ENCODE measurements at places on chromosomes 2 and 18. TPM values are rescaled to one million over a fixed set of nuclear protein-coding genes. Genes with fewer than 3 reads are reported as not detected.

HES6 gene
- total RNA-seq = 52.2 TPM

MATN3 gene
- total RNA-seq = 3.6 TPM

GATA6 gene
- total RNA-seq = 37.7 TPM

LYPD6B gene
- total RNA-seq = 1.9 TPM

IFT172 gene
- 14.2 TPM for total RNA-seq

PEX13 gene
- 26.3 TPM for total RNA-seq

MGAT5 gene
- 26.6 TPM for total RNA-seq

TRIM43 gene
- not detected for total RNA-seq

ANKRD29 gene
- total RNA-seq = 2.9 TPM

TLX2 gene
- total RNA-seq = not detected

IL1B gene
- not detected for total RNA-seq

LYPD1 gene
- 7.3 TPM for total RNA-seq

IGFBP2 gene
- 848 TPM for total RNA-seq

ICOS gene
- not detected for total RNA-seq

FSHR gene
- total RNA-seq = not detected

FRZB gene
- total RNA-seq = 1.5 TPM

KIF5C gene
- 24.0 TPM for total RNA-seq

ASB18 gene
- not detected for total RNA-seq

POLR1A gene
- 19.9 TPM for total RNA-seq

FEV gene
- not detected for total RNA-seq

RSAD2 gene
- not detected for total RNA-seq

CDK5R2 gene
- not detected for total RNA-seq

TM4SF20 gene
- not detected for total RNA-seq

C2orf78 gene
- not detected for total RNA-seq

KIAA2012 gene
- total RNA-seq = not detected

PROKR1 gene
- total RNA-seq = 2.8 TPM

ACMSD gene
- total RNA-seq = not detected

CNTNAP5 gene
- total RNA-seq = 0.04 TPM

IMMT gene
- 106 TPM for total RNA-seq

TSHZ1 gene
- 8.2 TPM for total RNA-seq

VWA3B gene
- 1.0 TPM for total RNA-seq

TCF4 gene
- 48.3 TPM for total RNA-seq
